ENCODE measurements at places on chromosomes 4 and X.

DNA sequence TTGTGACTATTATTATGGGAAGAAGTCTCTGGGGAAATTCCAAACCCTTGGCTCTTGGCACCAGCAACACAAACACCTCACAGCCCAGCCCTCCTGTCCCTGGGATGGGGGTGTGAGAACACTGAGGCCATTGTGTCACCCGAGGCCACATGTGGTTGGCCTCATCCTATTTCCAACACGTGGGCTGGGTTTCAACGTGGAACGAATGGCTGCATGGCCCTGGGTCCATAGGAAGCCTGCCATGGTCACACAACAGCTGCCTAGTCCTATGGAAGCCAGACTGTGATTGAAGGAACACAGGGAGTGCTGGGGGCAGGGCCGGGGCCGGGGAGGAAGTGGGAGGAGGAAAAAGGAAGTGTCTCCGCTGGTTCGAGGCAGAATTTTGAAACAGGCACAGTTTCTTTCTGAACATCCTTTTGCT, 10.0 kb downstream of the CLCN4 start:
- peak; percentile 0 for DNase-seq

DNA sequence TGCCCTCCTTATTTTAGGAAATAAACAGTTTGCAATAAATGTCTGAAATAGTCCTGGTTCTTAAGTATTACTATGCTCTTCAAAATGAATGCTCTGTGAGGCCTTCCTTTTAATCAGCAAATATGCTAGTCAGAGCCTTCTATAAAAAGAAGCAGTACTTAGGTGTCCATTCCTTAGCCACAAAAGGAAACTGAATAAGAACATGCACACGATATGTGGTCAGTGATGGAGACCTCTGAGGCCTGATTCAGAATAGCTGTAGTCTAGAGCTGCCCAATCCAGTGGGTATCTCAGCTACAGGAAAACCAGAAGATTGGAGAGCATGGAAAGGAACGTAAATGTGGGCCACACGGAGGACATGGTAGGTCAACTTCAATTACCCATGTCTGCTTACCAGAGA, 141.8 kb downstream of the RASL11B start:
- DNase-seq = no peak

GRCh38 chr4:128347930-128348660, 60.5 kb upstream of the PGRMC2 start:
- DNase-seq = no peak

DNA sequence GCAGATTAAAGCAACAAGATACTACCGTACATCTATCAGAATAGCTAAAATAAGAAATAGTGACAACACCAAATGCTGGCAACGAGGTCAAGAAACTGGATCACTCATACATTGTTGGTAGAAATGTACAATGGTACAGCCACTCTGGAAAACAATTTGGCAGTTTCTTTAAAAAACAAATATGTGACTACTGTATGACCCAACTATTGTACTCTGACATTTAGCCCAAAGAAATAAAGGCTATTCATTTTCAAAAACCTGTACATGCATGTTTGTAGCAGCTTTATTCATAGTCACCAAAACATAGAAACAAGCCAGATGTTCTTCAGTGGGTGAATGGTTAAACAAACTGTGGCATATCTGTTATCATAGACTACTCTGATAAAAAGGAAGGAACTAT, 8.2 kb downstream of the CLCN3 start:
- no peak for DNase-seq

- DNase-seq = no peak
Measured at GRCh38 chr4:145389550-145389949, 92.1 kb upstream of the SMAD1 start.

DNA sequence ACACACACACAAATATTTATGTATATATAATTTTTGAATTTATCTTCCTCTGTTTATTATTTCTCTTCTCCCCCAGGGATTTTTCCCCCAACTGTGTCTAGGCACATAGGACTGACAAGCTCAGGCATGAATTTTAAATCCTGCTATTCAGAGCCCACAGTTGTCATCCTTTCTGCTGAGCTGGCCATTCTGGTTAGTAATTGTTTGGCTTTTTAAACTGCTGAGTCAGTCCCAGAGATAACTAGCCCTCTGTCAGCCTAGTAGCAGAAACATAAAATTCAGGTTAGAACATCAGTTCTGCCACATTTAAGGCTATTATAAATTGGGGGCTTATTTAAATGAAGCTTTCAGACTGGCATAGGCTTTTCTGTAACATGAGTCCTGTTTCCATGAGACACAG, 151.7 kb upstream of the MAOA start:
- no peak for DNase-seq

DNA sequence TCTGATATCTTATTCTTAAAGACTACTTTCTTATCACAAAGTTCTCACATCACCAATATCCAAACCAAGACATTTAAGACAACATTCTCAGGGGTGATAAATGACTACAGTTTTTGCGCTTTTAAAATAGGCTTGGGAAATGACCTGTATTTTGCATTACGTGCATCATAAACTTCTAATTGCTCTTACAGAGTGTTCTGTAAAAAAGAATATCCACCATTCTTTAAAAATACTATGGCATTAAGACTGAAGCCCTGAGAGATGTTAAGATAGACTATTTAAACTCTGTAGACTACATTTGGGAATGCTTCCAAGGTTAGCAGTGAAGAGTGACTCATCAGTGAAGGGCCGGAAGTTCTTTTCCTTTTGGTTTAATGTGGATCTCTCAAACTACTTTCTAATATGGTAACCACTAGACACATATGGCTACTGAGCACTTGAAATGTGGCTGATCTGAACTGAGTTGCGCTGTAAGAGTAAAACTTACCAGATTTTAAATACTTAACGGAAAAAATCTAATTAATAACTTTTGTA, 518.8 kb upstream of the FTHL17 start:
- no peak for DNase-seq

- no peak for DNase-seq
Measured at GRCh38 chr4:25953740-25954139, 39.7 kb downstream of the SMIM20 start.

GRCh38 chrX:19760345-19760744, 127.1 kb downstream of the SH3KBP1 start:
- DNase-seq = no peak

- no peak for DNase-seq
Measured at GRCh38 chr4:54157606-54158005, 57.6 kb downstream of the GSX2 start.

- peak; percentile 2 for DNase-seq
Measured at GRCh38 chr4:13860126-13860525, 232.6 kb upstream of the BOD1L1 start.

GRCh38 chr4:1725521-1725920, 4.2 kb downstream of the TACC3 start:
- no peak for DNase-seq

GRCh38 chr4:15002659-15003400, 549 bp downstream of the CPEB2 start:
- peak; percentile 53 for DNase-seq

GRCh38 chr4:40033613-40034012, 23.0 kb upstream of the N4BP2 start:
- no peak for DNase-seq

DNA sequence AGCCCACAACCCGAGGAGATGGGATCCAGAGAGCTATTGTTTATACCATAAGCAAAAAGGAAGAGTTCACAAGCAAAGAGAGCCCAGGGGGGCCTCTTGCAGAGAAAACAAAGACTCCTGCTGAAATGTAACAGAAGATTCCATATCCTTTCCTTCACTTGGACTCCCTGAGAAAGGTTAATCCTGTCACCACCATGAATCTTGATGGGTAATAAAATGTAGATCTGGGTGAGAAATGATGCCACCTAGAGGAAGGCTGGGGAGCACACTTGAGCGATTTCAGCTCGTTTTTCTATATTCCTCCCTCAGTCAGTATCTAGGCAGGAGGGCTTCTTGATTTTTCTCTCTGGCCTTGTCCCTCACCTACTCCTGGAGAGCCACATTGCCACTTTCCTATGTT, 10.2 kb upstream of the KCNE5 start:
- peak; percentile 59 for DNase-seq

DNA sequence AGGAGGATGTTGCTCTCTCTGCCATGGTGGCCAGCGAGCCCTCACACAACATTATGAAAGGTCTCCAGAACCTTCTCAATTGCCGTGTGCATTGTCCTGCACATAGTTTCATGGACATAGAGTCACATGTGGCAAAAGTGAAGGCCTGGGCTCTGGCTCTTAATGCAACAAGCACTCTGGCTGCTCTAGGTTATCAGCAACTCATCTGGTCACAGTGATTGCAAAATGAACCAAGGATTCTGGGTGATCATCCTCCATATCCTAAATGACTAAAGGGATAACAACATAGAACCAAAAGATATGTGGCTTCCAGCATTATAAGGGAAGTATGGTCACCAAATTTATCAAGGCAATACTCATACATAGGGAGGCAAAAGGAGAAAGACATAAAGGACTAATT, 175.2 kb downstream of the MGST2 start:
- no peak for DNase-seq

DNA sequence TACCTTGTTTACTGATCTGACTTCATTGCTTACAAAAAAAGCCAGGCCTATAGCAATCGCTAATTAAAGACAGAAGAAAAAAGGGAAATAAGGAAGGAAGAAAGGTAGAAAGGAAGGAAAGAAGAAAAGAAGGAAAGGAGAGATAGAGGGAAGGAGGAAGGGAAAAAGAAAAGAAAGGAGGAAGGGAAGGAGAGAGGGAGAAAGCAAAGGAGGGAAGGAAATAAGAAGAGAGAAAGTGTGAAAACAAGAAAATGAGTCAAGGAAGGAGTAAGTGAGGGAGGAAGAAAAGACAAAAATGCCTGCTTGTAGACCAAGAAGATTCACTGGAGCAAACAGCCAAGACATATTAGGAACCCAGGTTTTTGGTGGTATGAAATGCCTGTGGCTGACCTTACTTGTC, 57.0 kb upstream of the MAGEB16 start:
- no peak for DNase-seq
